ENCODE measurements at places on chromosomes 5 and 9.

- DNase-seq, result no peak
- no peak overlapping the region for H3K27ac ChIP-seq
- no peak overlapping the region for H3K4me3 ChIP-seq
- no peaks in the 10 kb centered on the region for H3K36me3 ChIP-seq
Measured at GRCh38 chr5:125337294-125337693, 590.9 kb upstream of the ZNF608 start.

GRCh38 chr5:39631958-39632357, 207.2 kb upstream of the DAB2 start:
- no peaks in the 10 kb centered on the region for H3K27me3 ChIP-seq
- H3K4me3 ChIP-seq, result no peak overlapping the region
- H3K27ac ChIP-seq, result no peak overlapping the region

DNA sequence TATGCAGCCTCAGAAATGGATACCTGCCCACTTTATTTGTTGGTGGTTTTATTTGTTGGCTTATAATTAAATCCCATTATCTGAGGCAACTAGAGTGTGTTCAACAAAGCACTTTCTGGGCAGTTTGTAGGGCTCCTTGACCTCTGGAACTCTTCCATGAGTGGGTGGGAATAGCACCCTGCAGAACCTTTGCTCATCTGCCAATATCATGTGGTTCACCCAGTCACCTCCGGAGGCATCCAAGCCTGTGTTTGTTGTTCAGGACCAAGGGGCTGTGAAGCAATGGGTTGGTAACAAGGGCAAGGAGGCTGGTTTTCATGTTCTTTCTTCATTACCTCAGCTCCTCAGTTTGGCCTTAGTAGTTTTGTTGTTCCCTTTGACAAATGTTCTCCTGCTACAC, 314.0 kb downstream of the NDUFS4 start:
- H3K4me1 ChIP-seq, result no peaks in the 10 kb centered on the region
- H3K27me3 ChIP-seq, result no peaks in the 10 kb centered on the region
- no peak overlapping the region for H3K27ac ChIP-seq
- DNase-seq, result no peak
- no peak overlapping the region for H3K4me3 ChIP-seq

DNA sequence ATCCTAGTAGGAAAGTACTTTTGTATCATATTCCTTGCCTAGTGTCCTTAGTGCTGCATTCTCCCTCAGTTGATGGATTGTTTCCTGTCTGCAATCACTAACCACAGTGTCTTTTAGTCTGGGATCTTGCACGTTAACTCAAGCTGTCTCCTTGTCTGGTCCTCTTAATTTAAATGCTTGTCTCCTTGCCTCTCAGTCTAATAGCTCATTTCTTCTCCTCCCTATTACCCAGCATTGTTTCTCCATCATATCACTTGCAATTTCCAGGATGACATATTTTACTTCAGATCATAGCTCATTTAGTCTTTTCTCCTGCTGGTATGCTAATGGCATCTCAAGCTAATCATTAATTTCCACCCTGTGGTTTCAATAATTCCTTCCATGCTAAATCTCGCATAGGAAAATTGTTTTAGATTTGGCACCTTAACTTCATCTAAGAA, 2052.0 kb upstream of the C9orf72 start:
- no peaks in the 10 kb centered on the region for H3K4me1 ChIP-seq
- H3K27ac ChIP-seq, result no peak overlapping the region
- no peak for DNase-seq
- H3K36me3 ChIP-seq, result no peaks in the 10 kb centered on the region

DNA sequence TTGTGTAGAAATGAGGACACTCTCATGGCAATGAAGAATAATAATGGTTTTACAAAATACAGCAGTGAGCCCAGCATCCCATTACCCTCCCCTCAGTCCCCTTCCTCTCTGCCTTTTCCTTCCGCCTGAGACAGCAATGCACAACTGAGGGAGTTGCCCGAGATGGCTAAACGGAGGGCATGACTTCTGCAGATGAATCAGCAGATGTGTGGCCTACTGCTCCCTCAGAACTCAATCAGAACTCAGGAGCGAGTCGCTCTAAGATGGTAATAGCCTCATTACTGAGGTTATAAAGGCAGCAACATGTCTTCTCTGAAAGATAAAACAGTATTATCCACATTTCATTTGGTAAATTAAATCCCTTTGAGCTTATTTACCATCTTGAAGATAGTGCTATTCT, 326.6 kb downstream of the ENC1 start:
- no peak overlapping the region for H3K4me3 ChIP-seq
- no peaks in the 10 kb centered on the region for H3K36me3 ChIP-seq
- H3K27me3 ChIP-seq, result no peaks in the 10 kb centered on the region
- no peaks in the 10 kb centered on the region for H3K4me1 ChIP-seq
- DNase-seq, result no peak
- H3K27ac ChIP-seq, result no peak overlapping the region

DNA sequence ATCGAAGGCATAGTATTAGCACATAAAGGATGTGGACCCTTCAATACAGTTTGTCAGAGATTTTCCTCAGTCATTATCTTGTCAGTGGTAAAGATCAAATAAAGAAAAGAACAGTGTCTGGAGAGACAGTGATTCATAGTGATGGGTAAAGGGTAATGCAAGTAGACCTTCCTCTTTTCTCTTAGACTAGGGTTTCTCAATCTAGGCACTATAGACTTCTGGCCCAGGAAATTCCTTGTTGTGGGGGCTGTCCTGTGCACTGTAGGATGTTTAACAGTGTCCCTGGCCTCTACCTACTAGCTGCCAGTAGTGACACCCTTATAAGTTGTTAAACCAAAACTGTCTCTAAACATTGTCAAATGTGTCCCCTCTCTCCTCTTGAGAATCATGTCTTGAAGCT, 6.9 kb downstream of the CAMK4 start:
- H3K36me3 ChIP-seq, result no peaks in the 10 kb centered on the region
- no peaks in the 10 kb centered on the region for H3K27me3 ChIP-seq
- H3K4me3 ChIP-seq, result peak overlapping the region; percentile 9

DNA sequence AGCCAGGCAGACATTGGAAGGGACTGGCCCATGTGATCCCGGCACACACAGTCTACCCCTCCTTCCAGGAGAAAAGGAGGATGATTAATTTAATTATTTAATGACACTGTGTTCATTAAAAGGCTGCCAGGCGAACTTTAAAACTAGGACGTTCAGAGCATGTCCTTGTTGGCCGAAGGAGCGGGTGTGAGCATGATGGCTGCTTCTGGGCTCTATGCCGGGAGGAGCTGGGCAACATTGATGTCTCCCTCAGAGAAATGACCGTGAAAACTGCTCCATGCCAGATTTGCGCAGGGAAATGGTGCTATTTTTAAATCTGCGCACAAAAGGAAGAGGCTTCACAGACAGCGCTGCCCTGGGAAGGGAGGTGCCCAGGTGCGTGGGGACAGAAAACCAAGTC, 284.9 kb upstream of the IRX4 start:
- H3K4me3 ChIP-seq, result no peak overlapping the region
- H3K4me1 ChIP-seq, result no peaks in the 10 kb centered on the region
- no peak overlapping the region for H3K27ac ChIP-seq
- DNase-seq, result no peak
- H3K27me3 ChIP-seq, result no peaks in the 10 kb centered on the region
- no peaks in the 10 kb centered on the region for H3K36me3 ChIP-seq

- no peak overlapping the region for H3K27ac ChIP-seq
- no peaks in the 10 kb centered on the region for H3K36me3 ChIP-seq
- no peaks in the 10 kb centered on the region for H3K4me1 ChIP-seq
- no peak for DNase-seq
- H3K4me3 ChIP-seq, result no peak overlapping the region
Measured at GRCh38 chr5:168479166-168479565, 7.1 kb upstream of the RARS1 start.

DNA sequence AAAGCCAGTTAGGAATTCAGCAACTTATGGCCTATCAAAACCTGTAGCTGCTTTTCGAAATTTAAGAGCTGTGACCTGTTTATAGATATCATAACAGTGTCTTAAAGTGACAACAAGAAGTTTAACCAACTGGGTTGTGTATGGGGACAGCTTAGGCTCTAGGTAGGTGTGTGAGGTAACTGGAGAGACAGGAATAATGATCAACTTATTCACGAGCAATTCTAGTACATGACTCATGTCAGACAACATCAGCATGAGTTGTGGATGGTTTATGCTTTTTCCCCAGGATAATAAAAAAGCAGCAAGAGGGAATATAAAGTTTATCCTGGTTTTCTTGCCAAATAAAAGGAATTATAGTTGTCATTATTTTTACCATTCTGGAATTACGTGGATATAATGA, 88.6 kb downstream of the GDNF start:
- no peak for DNase-seq
- H3K27ac ChIP-seq, result no peak overlapping the region
- no peak overlapping the region for H3K4me3 ChIP-seq
- no peaks in the 10 kb centered on the region for H3K27me3 ChIP-seq

- no peaks in the 10 kb centered on the region for H3K27me3 ChIP-seq
- no peak overlapping the region for H3K4me3 ChIP-seq
- DNase-seq, result no peak
- H3K4me1 ChIP-seq, result no peaks in the 10 kb centered on the region
Measured at GRCh38 chr5:179916523-179916922, 8.8 kb upstream of the TBC1D9B start.

GRCh38 chr9:135146766-135147473, 59.5 kb downstream of the OLFM1 start:
- no peaks in the 10 kb centered on the region for H3K4me1 ChIP-seq
- no peaks in the 10 kb centered on the region for H3K36me3 ChIP-seq
- no peak for DNase-seq
- no peak overlapping the region for H3K4me3 ChIP-seq
- no peak overlapping the region for H3K27ac ChIP-seq

- H3K27me3 ChIP-seq, result peaks cover 10% of the 10 kb centered on the region
- H3K27ac ChIP-seq, result no peak overlapping the region
- H3K36me3 ChIP-seq, result no peaks in the 10 kb centered on the region
- no peak for DNase-seq
- H3K4me3 ChIP-seq, result no peak overlapping the region
Measured at GRCh38 chr5:175567954-175568353, 89.6 kb downstream of the SFXN1 start.

Measured in CD8-positive, alpha-beta memory T cell (primary cell).